Stimulated activated CD8-positive, alpha-beta memory T cell treated with anti-CD3 and anti-CD28 coated beads, Interleukin-7, amount 100 ng/mL, for 48 hours (primary cell): ENCODE measurements at places on chromosomes 3 and 15.

GRCh38 chr3:116139641-116140040 lies 305.6 kb downstream of the LSAMP start:
- DNase-seq, result no peak

DNA sequence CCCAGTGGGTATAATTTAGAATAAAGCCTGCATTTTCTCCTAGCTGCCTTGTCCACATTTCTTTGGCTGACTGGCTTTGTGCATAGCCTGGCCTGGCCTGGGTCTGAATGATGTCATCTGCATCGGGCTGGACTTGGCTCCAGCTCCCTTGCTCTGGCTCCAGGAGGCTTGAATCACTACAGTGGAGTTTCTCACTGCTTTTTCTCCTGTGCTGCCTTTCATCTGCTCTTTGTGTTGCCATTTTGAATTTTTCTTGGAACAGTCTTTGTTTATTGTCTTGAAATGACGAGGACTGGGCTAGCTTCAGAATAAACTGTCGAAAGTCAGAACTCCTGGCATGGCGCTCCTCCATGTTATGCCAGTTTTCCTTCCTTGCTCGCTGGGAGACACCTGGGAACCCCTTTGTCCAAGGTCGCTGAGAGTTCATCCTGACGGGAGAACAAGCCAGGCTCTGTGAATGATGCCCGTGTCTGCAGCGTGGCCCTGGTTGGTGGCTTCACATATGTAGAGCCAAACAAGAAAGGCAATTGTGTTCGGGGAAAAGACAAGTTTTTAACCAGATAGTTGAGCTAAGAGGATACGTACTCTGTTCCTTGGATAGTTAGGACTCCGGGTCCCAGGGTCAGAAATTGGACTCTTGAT lies 258.9 kb downstream of the PDZRN3 start:
- no peak for DNase-seq

DNA sequence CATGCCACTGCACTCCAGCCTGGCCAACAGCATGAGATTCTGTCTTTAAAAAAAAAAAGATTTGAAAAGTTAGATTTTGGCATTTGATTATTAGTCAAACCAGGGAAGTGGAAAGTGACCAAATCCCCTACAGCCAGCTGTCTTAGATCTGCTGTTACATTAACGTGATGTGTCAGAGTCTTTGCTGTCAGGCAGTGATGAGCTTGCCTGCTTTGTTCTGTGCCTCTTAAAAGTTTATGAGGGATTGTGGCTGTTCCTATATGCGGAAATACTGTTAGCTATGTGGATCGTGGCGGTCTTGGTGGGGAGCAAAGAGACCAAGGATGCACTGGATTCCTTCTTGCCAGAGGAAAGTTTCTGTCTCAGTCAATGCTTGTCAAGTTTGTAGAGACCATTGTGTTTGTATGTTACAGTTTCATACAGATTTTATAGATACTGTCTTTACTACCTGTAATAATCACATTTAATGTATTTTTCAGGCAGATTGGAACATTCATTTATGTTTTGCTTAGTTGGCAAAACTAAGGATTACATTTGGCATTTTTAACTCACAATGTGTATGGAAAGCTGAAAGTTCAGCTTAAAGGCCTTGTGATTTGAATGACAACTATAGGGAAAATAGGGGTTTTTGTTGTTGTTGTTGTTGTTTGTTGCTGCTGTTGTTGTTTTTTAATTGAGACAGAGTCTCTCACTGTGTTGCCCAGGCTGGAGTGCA lies 137.4 kb downstream of the VPS8 start:
- no peak for DNase-seq

DNA sequence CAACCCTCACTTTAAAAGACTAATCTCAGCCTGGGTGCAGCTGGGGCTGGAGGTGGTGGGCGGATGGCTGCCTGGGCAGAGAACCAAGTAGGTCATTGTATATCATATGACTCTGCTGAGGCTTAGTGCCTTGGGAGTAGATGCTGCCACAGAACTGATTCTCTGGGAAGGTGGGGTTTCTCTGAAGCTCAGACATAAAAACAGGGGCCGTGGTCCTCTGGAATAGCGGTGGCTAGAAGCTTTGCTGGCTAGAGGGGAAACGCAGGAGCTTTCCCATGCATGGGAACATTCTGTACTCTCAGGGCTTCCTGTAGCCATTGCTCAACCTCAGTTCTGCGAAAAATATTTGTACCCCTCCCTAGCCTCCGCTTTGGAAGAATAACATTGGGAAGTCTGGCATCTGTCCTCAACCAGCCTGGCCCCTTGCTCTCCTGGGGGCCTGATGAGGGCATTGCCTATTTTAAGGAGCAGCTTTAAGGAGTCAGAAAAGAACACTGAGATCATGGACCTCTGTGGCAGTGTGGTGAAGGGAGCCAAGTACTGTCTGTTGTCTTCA lies 14.7 kb downstream of the TIMP4 start:
- DNase-seq, result no peak

DNA sequence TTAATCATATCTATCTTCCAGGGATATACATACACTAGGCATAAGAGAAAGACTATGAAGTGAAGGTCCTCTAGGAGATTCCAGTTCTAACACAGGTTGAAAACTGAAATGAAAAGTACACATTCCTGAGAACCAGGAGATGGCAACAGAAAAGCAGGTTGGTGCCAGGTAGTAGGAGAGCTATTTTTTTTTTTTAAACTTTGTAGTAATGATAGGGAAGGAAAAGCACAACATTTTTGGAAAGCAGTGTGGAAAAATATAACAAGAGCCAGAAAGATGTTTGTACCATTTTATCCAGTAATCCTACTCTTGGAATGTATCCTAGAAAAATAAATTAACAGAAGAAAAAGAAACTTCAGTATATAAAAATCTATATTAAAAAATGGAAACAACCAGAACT lies 189.9 kb downstream of the DTWD1 start:
- DNase-seq, result no peak

DNA sequence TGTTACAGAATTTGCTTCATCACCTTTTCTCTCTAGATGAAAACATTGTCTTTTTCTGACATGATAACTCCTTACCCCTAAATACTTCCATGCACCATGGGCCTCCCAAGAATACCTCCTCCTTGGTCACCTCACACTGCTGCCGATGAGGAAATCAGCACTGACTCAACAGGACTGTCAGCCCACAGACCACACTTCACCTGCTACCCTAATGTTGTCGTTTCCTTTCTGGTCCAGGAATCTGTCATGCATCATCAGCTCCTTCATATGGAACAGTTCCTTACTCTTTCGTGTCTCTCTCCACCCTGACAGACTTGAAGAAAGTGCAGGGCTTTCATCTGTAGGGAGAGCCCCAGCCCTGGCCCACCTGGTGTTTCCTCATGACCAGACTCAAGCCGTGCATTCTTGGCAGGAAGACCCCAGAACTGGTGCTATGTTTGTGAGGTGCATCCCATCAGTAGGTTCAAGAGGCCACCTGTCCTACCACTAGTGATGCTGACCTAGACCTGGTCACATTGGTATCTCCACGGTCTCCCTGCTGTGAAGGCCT lies 41.1 kb upstream of the PLXNA1 start:
- DNase-seq, result no peak

- DNase-seq, result no peak
These were observed 7.4 kb upstream of the HGD start for GRCh38 chr3:120689395-120689794.

DNA sequence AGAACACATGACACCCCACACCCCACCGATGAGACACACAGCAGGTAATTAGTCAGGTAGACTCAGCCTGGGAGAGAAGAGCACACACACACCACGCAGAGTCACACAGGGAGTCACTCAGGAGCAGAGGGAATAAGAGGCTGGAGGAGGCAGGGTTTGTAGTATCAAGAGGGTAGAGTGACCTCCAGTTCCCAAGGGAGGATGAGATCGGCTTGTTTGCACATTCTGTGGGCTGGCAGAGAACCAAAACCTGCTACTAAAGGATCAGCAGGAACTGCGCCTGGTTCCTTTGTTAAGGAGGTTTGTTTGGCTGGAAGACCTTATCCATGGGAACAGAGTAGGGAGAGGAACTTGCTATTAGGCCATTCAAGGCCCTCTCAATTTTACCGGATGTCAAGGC lies 281.4 kb upstream of the SLCO3A1 start:
- no peak for DNase-seq

DNA sequence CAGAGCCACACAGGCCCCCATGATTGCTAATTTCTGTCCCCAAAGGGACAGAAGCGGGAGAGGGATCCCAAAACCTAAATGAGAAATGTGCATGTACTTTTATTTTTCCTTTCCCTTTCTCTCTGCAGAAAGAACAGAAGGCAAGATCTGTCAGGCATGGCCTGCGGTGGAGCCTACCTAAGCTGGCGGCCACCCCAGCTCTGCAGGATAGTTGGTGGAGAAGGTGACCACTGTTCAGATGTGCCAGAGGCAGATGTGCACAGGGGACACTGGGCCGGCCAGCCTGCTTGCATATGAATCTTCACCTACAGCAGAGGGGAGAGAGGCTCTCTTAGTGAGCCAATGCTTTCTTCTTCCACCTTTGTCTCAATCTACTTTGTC lies 2.1 kb upstream of the AMOTL2 start:
- DNase-seq, result no peak

DNA sequence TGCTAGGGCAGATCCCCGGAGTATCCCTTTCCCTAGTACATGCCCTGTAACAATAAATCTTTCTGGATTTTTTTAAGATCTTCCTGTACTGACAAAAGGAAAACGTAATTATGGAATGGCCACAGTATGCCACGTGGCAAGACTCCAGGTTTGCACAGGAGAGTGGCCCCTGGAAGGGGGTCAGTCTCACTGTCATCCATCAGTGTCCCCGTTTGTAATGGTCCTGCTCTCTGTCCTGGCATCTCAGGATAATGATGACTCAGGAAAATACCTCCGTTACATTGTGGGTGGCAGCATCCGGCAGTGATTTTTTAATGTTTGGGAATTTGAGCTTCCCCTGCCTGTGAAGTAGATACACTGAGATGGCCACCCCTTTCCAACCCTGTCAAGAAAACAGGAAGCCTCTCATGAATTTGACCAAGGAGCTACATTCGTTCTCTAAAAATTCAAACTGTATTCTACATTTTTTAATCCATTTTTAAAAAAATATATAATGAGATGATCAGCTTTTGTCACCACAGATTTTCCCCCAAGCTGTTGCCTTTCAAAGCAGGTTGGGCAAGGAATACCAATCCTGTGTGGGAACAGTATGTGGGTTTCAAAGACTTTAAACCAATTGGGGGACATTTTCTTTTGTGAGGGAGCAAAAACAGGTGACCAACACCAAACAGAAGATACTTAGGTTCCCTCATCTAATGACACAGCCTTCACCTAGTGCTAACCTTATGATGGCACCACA lies 110.4 kb downstream of the C3orf70 start:
- no peak for DNase-seq
